Activated CD8-positive, alpha-beta memory T cell treated with anti-CD3 and anti-CD28 coated beads, Interleukin-2, amount 10 ng/mL, durations not matched to agents 7 days and 5 days (primary cell): ENCODE measurements at places on chromosomes 2 and 18. TPM values are rescaled to one million over a fixed set of nuclear protein-coding genes. Genes with fewer than 3 reads are reported as not detected.

The DPP10 gene
- not detected for total RNA-seq

The CXCR1 gene
- total RNA-seq, result 1.4 TPM

The DCDC2C gene
- total RNA-seq, result not detected

The IL18R1 gene
- 25.9 TPM for total RNA-seq

The MEP1B gene
- total RNA-seq, result not detected

The MEIS1 gene
- not detected for total RNA-seq

The TUBA3E gene
- total RNA-seq, result not detected

The KIAA2012 gene
- 0.05 TPM for total RNA-seq

The ZNF516 gene
- 2.0 TPM for total RNA-seq

The RBBP8 gene
- 74.2 TPM for total RNA-seq

The SNRPD1 gene
- total RNA-seq, result 114 TPM

DNA sequence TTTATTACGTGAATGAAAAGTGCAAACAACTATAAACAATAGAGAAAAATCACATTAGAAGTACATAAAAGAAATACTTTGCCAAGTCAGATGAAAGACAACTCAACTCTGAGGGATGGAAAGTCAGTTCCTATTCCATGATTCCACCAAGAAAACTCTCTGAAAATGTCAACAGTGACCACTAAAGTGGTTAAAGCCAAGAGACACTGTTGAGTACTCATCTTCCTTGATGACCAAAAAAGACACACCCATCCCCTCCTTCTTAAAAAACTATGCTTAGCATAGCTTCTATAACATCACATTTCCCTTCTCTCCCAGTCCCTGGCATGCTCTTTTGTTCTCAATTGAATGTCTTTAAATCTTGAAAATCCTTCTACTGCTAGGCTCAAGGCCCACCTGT lies 160.0 kb downstream of the TCF4 start:
- no peaks in the 10 kb centered on the region for H3K4me1 ChIP-seq
- no peaks in the 10 kb centered on the region for H3K36me3 ChIP-seq
- no peak for DNase-seq
- no peaks in the 10 kb centered on the region for H3K27me3 ChIP-seq
- no peak overlapping the region for H3K4me3 ChIP-seq
- no peak overlapping the region for H3K27ac ChIP-seq

DNA sequence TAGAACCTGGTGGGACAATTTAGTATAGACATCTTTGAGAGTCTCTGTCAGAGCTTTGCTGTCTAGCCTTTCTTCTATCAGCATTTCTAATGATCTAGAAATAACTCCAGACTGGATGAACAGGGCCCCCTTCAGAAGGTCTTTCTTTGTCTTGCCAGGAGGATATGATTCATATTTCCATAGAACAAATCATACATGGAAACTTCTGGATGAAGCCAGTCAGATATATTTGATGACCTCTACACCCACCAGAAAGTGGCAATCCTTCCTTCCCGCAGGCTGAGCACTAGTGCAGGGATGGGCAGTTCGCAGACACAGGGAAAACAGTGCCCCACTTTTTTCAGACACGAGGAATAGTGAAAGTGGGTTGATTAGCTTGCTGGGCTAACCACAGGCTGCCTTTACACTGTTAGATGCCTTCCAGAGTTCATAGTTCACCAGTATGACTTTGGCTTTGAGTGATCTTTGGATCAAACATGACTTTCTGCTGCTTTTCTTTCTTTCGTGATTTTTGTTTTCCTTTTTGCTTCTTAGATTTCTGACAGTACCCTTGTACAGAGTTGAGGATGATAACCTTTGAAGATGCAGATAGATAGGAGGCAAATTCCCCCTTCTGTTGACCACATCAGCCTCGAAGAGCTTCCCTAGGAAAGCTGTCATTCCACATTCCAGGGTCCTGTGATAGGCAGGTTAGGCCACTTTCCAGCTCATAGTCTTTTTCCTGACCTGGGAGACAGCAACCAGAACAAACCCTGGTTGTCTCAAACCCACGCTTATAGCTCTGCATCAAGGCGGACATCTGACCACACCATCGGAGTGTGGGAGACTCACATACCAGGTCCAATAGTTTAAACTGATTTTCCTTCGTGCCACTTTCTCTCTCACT lies 237.0 kb downstream of the ZNF407 start:
- H3K4me3 ChIP-seq, result no peak overlapping the region
- no peak overlapping the region for H3K27ac ChIP-seq
- H3K27me3 ChIP-seq, result no peaks in the 10 kb centered on the region
- DNase-seq, result no peak
- peaks cover 13% of the 10 kb centered on the region for H3K4me1 ChIP-seq
- H3K36me3 ChIP-seq, result peaks cover 4% of the 10 kb centered on the region

- H3K36me3 ChIP-seq, result peaks cover 15% of the 10 kb centered on the region
- H3K27me3 ChIP-seq, result no peaks in the 10 kb centered on the region
- no peak overlapping the region for H3K27ac ChIP-seq
Observed at GRCh38 chr2:237092506-237092905, 6.8 kb downstream of the COPS8 start.

DNA sequence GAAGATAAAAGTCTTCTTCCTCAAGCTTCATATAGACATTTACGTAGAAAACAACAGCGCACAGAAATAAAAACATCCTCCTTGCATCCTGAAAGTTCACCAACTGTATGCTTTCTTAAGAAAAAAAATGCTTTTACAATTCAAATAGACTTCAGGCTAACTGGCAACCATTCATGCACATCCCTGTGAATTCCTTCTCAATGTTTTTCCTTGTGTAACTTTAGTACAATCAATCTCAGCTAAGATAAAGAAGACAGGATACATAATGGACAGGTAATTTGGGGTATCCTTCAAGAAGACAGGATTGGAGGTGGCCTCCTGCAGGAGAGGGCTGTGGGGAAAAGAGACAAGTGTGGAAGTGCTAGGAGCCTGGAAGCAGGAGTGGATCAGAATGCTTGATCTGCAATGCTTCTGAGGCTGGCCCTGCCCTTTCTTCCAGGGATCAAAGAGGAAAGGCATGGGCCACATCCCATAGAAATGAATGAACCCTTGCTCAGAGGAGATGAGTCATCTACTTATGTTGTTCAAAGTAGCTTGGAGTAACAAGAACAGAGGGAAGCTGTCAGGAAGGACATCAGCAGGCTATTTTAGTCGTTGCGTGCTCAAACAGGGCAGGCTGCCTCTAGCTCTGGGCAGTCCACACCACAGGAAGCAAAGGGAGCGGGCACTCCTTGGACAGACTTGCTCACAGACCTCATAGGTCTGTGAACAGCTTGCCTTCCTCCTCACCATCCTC lies 126.6 kb downstream of the TMEM131 start:
- H3K4me3 ChIP-seq, result no peak overlapping the region
- H3K27me3 ChIP-seq, result peaks cover 4% of the 10 kb centered on the region
- no peak overlapping the region for H3K27ac ChIP-seq
- H3K4me1 ChIP-seq, result peaks cover 34% of the 10 kb centered on the region

GRCh38 chr18:2984703-2985261 lies 28.2 kb downstream of the LPIN2 start:
- peaks cover 76% of the 10 kb centered on the region for H3K4me1 ChIP-seq
- no peaks in the 10 kb centered on the region for H3K27me3 ChIP-seq
- peaks cover 21% of the 10 kb centered on the region for H3K36me3 ChIP-seq
- no peak for DNase-seq

DNA sequence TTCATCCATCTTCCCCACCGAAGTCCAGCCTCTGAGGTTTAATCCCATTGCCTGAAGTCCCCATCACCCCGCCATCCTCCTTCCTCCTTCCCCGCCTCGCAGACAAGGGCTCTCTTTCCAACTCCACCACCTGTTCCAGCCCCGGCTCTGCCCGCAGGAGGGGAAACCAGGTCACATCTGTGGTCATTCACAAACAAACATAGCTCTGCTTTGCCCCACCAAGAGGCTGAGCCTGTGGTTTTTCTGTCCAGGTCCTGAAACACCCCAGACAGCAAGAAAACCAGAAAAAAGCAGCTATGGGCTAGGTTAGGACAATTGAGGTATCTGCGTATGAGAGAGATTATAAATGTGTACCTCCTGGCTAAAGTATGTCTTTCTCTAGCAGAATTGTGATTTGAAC lies 144.7 kb downstream of the GLI2 start:
- no peaks in the 10 kb centered on the region for H3K27me3 ChIP-seq
- no peak for DNase-seq
- no peaks in the 10 kb centered on the region for H3K36me3 ChIP-seq

- no peak for DNase-seq
- H3K36me3 ChIP-seq, result no peaks in the 10 kb centered on the region
- H3K27ac ChIP-seq, result no peak overlapping the region
- no peak overlapping the region for H3K4me3 ChIP-seq
- H3K4me1 ChIP-seq, result no peaks in the 10 kb centered on the region
Observed at GRCh38 chr2:72191441-72191840, 43.8 kb upstream of the CYP26B1 start.

DNA sequence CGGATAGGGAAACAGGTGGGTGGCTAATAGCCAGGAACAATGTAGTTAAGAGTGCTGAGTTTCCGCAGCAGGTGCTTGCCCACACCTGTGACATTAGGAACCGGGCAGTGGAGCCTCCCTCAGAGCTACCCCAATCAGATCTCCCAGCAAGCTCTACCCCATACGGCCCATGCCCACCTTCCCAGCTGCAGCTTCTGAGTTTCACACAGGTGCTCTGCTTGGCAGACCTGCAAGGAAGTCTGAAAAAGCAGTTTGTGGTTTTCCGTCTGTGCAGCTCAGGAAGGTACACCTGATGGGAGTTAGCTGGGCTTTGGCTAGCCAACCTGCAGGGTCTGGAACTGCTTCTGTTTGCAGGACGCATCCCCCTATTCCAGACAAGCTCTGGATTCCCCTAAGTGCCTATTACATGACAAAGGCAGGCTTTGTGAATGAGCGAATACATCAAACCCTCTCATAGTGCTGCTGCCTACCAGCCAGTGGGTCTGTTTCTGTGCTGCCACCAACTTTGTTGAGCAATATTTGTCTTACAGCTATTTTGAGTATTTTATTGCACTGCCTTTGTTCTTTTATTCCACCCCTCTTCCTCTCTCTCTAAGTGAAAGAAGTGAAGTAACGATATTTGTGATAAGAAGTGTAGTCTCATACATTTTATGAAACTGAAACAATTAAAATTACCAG lies 24.7 kb upstream of the CEP68 start:
- DNase-seq, result no peak
- no peak overlapping the region for H3K4me3 ChIP-seq
- peaks cover 25% of the 10 kb centered on the region for H3K4me1 ChIP-seq
- no peak overlapping the region for H3K27ac ChIP-seq

GRCh38 chr18:11902522-11903292 lies 5.4 kb downstream of the MPPE1 start:
- peaks cover 23% of the 10 kb centered on the region for H3K4me1 ChIP-seq
- H3K27ac ChIP-seq, result no peak overlapping the region
- no peak overlapping the region for H3K4me3 ChIP-seq
- DNase-seq, result no peak
- peaks cover 25% of the 10 kb centered on the region for H3K36me3 ChIP-seq

DNA sequence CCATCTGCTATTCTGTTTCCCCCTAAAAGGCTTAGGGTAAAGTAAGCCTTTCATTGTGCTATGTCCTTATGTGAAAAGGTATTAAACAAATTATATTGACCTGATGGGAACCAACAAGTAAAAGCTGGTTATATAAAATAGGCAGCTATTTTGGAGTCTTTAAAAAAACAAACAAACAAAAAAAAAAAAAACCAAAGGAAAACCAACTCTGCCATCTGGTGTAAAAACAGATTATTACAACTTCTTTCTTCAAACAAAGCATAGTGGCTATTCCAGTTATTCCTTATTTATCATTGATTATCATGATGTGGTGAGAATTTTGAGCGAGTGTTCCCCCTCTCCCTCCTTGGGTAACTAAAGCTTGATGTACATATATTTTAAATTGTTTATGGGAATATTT lies 122.3 kb upstream of the FHL2 start:
- H3K27me3 ChIP-seq, result peaks cover 4% of the 10 kb centered on the region
- H3K27ac ChIP-seq, result no peak overlapping the region
- no peak overlapping the region for H3K4me3 ChIP-seq
- no peaks in the 10 kb centered on the region for H3K36me3 ChIP-seq
- H3K4me1 ChIP-seq, result no peaks in the 10 kb centered on the region

DNA sequence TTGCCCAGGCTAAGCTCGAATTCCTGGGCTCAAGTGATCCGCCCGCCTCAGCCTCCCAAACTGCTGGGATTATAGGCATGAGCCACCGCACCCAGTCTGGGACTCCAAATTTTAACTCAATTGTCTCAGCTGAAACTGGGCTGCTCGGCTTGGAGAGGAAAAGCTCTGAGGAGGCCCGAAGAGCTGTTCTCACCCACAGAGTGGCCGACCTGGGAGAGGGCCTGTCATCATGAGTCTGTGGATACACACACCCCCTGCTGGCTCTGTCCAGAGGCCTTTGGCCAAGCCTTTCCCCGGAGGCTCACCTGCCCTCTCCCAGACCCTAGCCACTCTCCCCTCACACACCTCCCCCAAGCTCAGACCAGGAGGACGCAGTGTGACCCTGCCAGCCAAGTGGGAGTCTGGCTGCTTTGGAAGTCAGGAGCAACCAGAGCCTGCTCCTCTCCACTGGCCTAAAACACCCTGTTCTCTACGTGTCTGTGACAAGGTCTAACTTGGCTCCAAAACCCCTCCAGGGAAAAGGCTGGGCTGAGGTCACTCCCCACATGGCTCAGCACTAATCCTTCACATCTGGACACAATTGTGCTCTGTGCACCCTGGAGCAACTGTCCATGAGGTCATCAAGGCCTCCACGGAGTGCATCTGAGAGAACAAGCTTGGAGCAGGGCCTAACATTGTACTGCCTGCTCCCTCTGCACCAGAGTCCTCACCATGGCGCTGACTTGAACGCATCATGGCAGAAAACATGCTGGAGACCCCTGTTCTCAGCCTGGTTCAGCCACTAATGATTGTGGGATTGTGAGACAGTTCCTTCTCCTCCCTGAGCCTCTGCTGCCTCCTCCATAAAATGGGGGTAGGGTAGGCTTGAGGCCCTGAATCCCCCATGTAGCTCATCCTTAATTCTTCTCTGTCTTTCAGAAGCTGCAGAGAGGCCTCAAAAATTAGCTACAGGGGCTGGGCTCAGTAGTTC lies 49.9 kb upstream of the RAB6C start:
- H3K4me3 ChIP-seq, result no peak overlapping the region
- no peaks in the 10 kb centered on the region for H3K4me1 ChIP-seq
- no peak for DNase-seq
- no peak overlapping the region for H3K27ac ChIP-seq
- H3K27me3 ChIP-seq, result peaks cover 31% of the 10 kb centered on the region

DNA sequence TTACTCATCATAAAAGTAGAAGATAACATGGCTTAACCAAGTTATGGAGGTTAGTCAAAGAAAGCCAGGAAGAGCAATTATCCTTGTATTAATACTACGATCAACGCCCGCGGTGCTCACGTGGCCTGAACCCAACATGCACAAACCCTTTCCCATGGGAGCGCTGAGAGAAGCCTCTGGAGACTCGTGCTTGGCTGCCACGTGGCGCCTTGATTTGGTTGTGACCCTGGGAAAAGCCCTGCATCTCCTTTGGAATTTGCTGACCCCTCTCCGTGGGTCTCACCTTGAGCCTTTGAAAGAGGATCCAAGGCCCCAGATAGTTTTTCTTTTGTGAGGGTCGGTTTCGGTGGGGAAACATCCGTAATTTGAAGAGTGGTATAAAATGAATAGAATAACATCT lies 255.6 kb downstream of the DCDC2C start:
- no peaks in the 10 kb centered on the region for H3K4me1 ChIP-seq
- no peak overlapping the region for H3K27ac ChIP-seq
- no peak overlapping the region for H3K4me3 ChIP-seq
- H3K36me3 ChIP-seq, result no peaks in the 10 kb centered on the region
